ENCODE measurements at places on chromosomes 16 and 17. TPM values are rescaled to one million over a fixed set of nuclear protein-coding genes. Genes with fewer than 3 reads are reported as not detected.

GRCh38 chr16:35552763-35553162, 2093.4 kb downstream of the TP53TG3F start:
- no peak for DNase-seq

GAS2L2 gene
- not detected for total RNA-seq

PRKCB gene
- not detected for total RNA-seq

DNA sequence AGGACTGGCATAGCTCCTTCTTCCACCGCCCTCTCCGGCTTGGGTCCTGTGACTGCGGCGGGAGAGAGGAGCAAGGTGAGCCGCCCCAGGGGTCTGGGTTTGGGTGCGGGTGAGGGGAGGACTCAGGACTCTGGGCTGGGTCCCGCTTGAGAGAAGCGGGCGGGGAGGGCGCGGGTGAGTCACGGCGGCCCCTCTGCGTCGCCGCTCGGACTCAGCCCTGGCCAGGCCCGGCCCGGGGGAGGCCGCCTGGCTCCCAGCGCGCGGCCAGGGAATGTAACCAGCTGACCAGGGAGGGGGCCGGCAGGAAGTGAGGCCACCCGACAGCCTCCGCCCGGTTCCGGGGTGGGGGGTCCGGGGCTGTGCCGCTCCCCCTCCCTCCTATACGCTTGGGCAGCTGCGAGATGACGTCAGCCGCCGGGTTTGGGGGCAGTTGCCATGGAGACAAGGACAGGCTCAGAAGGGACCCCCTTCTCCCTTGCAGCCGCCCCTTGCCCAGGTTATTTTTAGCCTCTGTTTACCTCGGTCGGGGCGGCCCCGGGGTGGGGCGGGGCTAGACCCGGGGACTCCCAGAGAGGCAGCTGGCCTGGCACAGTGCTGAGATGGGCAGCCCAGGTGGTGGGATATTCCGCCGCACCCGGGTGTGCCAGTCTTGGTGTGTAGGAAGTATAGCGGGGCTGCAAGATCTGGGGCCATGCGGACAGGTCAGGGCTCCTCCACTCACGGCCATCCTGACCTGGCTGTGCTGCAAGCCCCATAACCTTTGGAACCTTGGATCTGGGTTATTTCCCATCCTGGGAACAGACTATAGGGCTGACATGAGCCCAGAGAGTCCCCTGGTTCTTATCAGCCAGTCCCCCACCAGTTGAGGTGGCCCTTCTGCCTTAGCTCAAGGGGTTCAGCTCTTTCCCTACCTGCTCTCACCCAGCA, 1.6 kb downstream of the RIPOR1 start:
- DNase-seq: peak; percentile 57

- DNase-seq: no peak
Measured at GRCh38 chr16:21703589-21704174, 39.9 kb downstream of the OTOA start.

DNA sequence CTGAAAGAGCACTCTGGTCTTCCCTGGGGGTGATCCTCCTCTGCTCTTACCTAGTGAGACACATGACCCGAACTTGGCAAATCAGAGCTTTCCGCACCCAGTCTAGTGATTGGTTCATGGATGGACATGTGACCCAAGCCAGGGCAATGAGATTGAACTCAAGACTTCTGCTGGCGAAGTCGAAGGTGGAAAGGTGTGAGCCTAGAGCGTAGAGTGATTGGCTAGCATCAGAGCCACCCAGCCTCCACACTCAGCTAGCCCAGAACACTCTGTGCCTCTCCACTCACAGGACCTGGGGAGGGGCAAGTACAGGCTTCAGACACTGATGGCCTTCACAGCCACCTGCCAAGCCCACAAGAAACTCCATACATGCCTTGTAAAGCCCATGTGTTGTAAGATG, 17.6 kb downstream of the ATPAF2 start:
- no peak for DNase-seq

DNA sequence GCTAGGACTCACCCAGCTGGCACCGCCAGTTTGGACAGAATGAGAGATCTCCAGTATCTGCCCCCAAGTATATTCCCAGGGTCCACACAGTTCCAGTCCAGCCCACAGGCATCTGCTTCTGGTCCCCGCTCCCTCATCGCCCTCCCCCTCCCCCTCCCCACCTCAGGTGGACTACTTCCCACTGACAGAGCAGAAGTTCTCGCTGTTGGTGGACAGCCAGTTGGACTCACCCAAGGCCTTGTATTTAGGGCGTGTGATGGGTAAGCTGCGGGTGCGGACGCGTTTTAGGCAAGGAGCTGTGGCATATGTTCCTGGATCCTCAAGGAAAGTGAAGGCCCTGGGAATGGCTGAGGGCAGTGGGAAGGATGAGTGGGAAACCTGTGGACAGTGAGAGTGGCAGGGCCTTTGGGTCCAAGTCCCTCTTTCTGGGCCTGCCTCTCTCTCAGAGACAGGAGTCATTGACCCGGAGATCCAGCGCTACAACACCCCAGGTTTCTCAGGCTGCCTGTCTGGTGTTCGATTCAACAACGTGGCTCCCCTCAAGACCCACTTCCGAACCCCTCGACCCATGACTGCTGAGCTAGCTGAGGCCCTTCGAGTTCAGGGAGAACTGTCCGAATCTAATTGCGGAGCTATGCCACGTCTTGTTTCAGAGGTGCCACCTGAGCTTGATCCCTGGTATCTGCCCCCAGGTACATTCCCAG, 14.9 kb downstream of the CNTNAP1 start:
- DNase-seq: no peak

PDE6G gene
- 1.1 TPM for total RNA-seq

FHOD1 gene
- 10.3 TPM for total RNA-seq

DNA sequence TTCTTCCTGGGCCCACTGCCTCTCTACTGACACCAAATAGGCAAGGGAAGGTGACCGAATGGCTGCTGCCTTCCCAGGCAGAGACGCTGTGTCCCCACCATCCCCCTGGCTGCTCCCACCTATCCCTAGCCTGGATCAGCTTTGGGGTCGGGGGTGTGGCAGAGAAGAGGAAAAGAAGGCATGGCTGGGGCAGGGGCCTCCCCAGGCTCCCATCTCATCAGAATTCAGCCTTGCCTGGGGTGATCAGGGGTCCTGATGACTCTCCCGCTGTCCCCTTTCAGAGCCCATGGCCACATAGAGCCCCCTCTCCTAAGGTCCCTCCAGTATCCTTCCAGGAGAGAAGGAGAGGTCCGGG, 665 bp downstream of the PLXDC1 start:
- no peak for DNase-seq

DNA sequence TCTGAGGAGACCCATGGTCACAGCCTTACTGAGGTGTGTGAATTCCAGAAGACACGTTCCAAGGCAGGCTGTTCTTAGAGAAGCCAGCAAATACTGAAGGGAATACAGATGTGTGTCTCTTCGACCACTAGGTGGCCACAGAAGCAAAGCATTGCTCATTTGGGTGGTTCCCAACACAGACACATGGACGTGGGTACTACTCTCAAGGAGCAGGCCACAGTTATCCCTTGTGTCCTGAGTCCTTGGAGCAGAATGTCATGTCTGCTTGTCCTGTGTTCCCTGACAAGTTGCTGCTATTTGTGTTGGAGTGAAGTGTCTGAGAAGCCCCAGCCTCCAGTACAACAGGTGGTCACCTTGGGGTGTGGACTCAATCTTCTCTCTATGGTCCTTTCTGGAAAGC, 30.3 kb downstream of the HMOX2 start:
- DNase-seq: peak; percentile 70

DNA sequence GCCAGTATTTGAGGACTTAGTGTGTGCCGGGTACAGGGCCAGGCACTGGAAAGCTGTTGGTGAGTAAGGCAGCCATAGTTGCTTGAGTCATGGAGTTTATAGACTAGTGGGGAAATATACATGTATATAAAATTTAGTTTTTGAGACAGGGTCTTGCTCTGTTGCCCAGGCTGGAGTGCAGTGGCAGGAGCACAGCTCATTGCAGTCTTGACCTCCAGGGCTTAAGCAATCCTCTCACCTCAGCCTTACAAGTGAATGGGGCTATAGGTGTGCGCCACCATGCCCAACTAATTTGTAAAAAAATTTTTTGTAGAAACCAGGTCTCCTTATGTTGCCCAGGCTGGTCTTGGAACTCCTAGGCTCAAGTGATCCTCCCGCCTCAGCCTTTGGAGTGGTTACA, 2.4 kb downstream of the PDP2 start:
- DNase-seq: no peak

DNA sequence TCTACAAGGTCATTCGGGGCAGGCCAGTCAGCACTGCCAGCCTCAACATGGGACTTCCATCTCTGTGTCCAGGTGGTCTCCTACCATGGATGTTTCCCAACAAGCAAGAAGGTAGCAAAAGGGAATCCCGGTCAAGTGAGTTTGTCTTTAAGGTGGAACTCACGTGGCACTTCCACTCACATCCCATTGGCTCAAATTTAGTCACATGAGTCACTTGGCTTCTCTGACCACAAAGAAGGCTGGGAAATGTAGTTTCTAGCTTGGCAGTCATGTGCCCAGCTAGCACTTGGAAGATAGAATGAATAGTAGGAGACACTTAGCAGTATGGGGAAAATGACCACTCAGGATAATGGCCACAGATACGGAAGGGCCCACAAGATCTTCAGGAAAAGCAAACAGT, 106.6 kb downstream of the AIPL1 start:
- peak; percentile 15 for DNase-seq

DNA sequence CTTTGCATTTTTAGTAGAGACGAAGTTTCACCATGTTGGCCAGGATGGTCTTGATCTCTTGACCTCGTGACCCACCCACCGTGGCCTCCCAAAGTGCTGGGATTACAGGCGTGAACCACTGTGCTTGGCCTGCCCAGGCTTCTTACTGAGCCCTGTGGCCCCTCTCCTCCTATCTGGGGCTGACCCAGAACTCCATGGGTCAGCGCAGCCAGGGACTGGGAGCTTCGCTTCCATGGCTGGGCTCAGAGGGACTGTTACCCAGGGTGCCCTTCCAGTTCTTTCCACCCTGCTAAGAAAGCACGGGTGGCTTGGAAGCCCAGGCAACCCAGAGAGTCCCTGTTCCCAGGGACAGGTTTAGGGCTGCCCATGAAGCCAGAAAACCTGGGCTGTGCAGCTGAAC, 28.2 kb downstream of the SHISA6 start:
- no peak for DNase-seq

- DNase-seq: no peak
Measured at GRCh38 chr16:79653373-79653891, 52.9 kb upstream of the MAF start.

- peak; percentile 45 for DNase-seq
Measured at GRCh38 chr16:84593825-84594724, 23.8 kb downstream of the COTL1 start.

GRCh38 chr17:28895794-28896447, 1.6 kb downstream of the FLOT2 start:
- no peak for DNase-seq

Data from A172 (cell line).